ENCODE measurements at places on chromosomes 11 and 22.

DNA sequence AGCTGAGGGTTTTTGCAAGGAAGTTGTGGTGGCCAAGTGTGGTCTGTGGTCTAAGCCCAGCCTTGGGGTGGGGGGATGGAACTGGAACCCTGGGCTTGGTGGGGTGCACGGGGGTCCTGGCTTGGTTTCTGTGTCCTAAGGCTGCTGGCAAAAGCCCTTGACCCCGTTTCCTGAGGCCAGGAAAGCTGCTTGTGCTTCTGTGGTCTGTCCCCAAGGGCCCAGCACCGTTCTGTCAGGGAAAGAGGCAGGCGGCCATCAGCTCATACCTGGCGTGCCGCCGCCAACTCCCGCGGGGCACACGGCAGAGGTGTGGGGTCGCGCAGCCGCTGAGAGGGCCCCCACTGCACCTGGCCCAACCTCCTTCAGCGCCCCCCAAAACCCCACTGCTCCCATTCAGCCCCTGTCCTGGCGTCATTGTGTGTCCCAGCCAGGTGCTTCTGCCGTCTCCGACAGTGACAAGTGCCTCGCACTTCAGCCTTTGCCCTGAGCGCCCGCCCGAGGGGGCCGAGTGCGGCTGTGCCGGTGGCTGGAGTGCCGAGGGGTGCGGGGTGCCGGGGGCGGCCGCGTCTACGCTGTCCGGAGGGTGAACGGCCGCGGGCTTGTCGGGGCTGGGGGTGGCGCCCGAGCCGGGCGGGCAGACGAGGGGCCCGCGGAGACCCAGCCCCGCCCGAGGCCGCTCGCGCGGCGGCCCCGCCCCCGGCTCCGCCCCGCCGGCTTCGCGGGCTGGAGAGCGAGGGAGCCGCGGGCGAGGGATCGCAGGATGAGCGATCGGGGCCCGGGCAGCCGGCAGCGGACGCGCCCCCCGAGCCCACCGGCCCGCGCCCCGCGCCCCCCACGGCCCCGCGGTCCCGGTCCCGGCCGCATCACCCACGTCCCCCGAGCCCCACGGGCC lies at the start of gene CNIH2:
CNIH2 (plus strand) TSS at position 705 of the 892 bp plus-strand sequence. CDS start 282 bp downstream, outside the sequence.
- DNase-seq, result no peak

GRCh38 chr11:69799582-69799981 lies 19.6 kb downstream of the FGF3 start:
- no peak for DNase-seq

GRCh38 chr11:47587039-47587716 lies 700 bp downstream of the FAM180B start:
- DNase-seq, result no peak

DNA sequence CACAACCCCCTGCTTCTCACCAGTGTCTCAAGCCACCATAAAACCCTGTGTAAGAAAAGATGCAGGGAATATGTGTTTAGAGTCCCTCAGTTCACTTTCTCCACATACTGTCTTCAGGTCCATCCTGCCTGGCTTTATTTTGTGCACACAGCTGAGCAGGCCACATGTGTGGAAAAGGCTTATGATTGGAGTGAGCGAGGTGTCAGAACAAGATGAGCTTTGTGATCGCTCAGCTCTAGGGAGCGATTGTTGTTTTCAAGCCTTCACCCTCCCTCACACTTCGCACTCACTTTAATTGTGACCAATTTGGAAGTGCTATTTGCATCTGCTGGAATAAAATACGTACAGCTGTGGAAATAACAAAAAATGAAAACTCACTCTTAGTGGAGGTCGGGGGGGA lies 931.1 kb upstream of the TENM4 start:
- DNase-seq, result no peak

- no peak for DNase-seq
Measured at GRCh38 chr11:59174664-59175033, 2.7 kb downstream of the DTX4 start.

All from smooth muscle cell of the brain vasculature (primary cell).